ENCODE measurements at places on chromosomes 7 and 10. TPM values are rescaled to one million over a fixed set of nuclear protein-coding genes. Genes with fewer than 3 reads are reported as not detected.
A peak's percentile ranks its signal among the peaks of the same experiment; 100 is the strongest.

GRCh38 chr7:6159524-6160031, 112.8 kb downstream of the CYTH3 start:
- DNase-seq: no peak
- no peak overlapping the region for H3K4me3 ChIP-seq
- peaks cover 6% of the 10 kb centered on the region for H3K36me3 ChIP-seq
- H3K27ac ChIP-seq: no peak overlapping the region

DNA sequence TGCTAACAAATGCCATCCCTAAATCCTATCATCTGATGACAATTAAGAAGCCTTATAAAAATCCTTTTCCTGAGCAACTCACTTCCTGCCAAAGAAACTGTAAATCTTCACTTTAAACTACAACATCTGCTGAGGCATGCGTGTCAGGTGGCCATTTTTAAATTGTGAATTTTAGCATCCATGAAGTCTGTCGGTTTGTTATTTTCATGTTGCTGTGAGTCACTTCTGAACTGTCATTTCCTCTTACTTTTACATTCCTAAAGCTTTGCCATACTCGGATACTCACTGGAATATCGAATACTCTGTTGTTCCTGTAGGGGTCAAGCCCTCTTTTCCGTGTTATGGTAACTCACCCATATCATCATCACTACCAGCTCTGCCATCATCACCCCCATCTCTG, 34.3 kb upstream of the TMEM26 start:
- no peaks in the 10 kb centered on the region for H3K36me3 ChIP-seq
- H3K4me3 ChIP-seq: no peak overlapping the region

- no peaks in the 10 kb centered on the region for H3K36me3 ChIP-seq
- no peak overlapping the region for H3K4me3 ChIP-seq
- H3K4me1 ChIP-seq: no peaks in the 10 kb centered on the region
- no peaks in the 10 kb centered on the region for H3K27me3 ChIP-seq
- peak; percentile 85 for DNase-seq
Measured at GRCh38 chr7:24819916-24820689, 62.8 kb upstream of the GSDME start.

CALHM3 gene
- not detected for total RNA-seq

GRCh38 chr7:44074349-44074695, 8.0 kb downstream of the POLM start:
- H3K36me3 ChIP-seq: peaks cover 3% of the 10 kb centered on the region
- no peaks in the 10 kb centered on the region for H3K27me3 ChIP-seq
- no peak overlapping the region for H3K4me3 ChIP-seq
- peaks cover 43% of the 10 kb centered on the region for H3K4me1 ChIP-seq

BEND7 gene
- 37.9 TPM for total RNA-seq

DNA sequence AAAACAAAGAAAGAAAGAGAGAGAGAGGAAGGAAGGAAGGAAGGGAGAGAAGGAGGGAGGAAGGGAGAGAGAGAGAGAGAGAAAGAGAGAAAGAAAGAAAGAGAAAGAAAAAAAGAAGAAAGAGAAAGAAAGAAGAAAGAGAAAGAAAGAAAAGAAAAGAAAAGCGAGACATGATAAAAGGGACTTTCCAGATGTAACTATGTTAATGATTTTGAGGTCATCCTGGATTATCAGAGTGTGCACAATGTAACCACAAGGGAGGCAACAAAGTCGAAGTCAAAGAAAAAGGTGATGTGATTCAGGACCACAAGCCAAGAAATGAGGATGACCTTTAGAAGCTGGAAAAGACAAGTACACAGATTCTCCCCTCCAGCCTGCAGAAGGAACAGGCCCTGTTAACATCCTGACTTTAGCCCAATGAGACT, 48.9 kb upstream of the PAX2 start:
- H3K27me3 ChIP-seq: no peaks in the 10 kb centered on the region
- no peaks in the 10 kb centered on the region for H3K36me3 ChIP-seq
- H3K4me1 ChIP-seq: no peaks in the 10 kb centered on the region
- H3K27ac ChIP-seq: no peak overlapping the region
- no peak overlapping the region for H3K4me3 ChIP-seq

DNA sequence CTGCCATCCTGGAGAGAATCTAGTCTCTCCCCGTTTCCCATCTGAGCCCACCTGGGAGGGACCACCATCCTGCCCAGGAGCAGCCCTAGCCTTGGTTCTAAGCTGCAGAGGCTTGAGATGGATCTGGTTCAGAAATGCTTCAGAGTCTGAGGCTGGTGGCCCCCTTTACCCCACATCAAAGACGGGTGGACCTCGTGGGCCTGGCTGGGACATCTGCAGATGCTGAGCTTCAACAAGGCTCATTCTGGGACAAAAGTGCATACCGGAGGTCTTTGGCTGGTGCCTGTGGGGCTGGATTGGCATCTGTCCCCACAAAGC, 4.9 kb upstream of the IRF5 start:
- H3K4me3 ChIP-seq: no peak overlapping the region
- H3K27me3 ChIP-seq: no peaks in the 10 kb centered on the region
- H3K36me3 ChIP-seq: no peaks in the 10 kb centered on the region
- H3K4me1 ChIP-seq: no peaks in the 10 kb centered on the region
- no peak overlapping the region for H3K27ac ChIP-seq

DNA sequence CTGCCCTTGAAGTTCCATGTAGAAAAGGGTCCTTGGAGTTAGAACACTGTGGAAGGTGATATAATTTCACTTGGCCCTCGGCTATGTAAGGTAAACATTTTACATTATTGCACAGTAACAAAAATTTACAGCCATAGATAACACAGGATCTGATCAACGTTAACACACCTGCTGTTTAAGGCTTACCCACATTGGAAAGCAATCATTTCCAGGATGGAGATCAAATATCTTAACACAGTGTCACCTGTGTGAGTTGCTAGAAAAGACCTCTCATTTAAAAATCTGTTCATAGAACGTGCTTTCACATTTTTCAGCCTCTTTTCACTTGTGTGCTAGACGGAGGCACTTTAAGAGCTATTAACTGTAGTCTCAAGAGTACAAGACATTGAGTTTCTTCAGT, 1.9 kb downstream of the TMEM229A start:
- H3K4me3 ChIP-seq: no peak overlapping the region
- H3K27me3 ChIP-seq: peaks cover 14% of the 10 kb centered on the region
- H3K36me3 ChIP-seq: no peaks in the 10 kb centered on the region
- no peak overlapping the region for H3K27ac ChIP-seq
- no peaks in the 10 kb centered on the region for H3K4me1 ChIP-seq
